CD4-positive, alpha-beta T cell treated with Interleukin-4 for 4 hours (primary cell): ENCODE measurements at places on chromosomes 6 and 20.

GRCh38 chr6:146910611-146911010 lies 293.6 kb upstream of the STXBP5 start:
- no peak for DNase-seq

GRCh38 chr6:158283304-158283980 lies 28.8 kb upstream of the TULP4 start:
- peak; percentile 32 for DNase-seq

- no peak for DNase-seq
Measured at GRCh38 chr6:3627956-3628835, 123.3 kb downstream of the PXDC1 start.

DNA sequence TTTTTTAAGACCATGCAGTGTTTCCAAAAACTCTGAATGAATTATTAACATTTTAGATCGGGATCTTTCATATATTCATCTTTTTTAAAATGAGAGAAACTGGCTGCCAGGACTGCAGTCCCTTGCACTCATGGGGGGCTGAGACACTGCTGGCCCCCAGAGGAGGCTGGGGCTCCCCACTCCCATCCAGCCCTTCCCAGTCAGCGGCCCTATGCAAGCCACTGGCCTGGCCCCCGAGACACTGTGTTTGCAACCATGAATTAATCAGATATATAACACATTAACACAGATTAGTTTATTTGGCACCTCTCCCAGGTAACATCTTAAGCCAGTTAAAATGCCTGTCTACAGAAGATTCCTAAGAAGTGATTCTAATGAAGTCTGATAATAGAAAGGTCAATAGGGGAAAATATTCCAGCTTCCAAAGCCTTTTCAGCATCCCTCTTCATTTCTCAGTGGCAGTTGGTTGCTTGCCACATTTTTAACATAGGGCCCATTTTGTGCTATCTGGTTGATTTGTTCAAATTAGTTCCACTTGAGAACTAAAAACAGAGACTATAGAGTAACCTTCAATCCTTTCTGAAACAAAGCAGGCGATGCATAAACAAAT lies 184.4 kb upstream of the FBXL4 start:
- DNase-seq = no peak

GRCh38 chr20:45407783-45408645 lies at the start of gene DBNDD2:
Gene DBNDD2, plus strand, starts transcription at chr20:45408289. Its CDS starts 179 bp downstream, at chr20:45408468.
- DNase-seq = no peak

- no peak for DNase-seq
Measured at GRCh38 chr20:60713396-60713795, 538.7 kb upstream of the CDH4 start.

DNA sequence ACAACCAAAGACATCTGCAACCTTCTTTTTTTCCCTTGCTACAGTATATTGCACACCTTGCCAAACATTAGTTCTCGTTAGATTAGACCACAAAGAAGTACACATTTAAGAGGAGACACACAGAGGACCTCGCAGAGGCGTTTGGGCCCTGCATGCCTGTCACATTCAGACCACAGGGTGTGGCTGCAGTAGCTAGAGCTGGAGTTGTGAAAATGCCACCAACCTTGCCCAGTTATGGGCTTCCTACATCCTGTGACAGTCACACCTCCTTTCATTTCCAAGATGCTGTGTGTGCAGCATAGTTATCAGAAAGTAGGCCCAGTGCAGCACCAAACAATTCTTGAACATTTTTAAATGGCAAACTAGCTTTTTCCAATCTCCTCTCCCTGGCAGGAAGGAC lies 2.4 kb downstream of the SYNE1 start:
- peak; percentile 65 for DNase-seq

GRCh38 chr6:138229072-138229471 lies 10.8 kb upstream of the PBOV1 start:
- DNase-seq = no peak

DNA sequence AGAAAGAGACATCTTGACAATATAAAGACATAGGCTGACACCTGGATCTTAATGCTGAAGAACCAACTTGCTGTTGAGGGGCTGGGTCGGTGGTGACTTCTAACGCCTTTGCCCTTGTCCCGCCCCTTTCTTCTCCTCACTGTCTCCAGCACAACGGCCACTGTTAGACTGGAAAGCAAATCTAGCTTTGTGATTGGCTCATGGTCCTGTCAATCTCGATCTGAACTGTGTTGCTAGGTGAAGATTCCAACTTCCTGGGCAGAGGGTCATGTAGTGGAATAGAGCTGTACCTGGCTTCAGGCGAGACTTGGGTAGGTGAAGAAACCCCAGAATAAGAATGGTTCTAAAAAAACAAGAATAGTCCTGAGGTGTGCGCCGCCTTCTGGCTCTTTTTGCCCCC lies at the start of gene PGK2:
Gene PGK2 (minus strand): TSS at position 110 of the 400 bp plus-strand sequence. CDS start 98 bp downstream, at position 12.
- no peak for DNase-seq

GRCh38 chr6:8888468-8888867 lies 453.1 kb upstream of the SLC35B3 start:
- no peak for DNase-seq

GRCh38 chr6:79984261-79984660 lies 20.2 kb upstream of the TTK start:
- peak; percentile 25 for DNase-seq

GRCh38 chr6:44831002-44831610 lies 443.6 kb downstream of the CDC5L start:
- DNase-seq = no peak

GRCh38 chr6:130434174-130434873 lies 68.5 kb downstream of the TMEM200A start:
- no peak for DNase-seq

- DNase-seq = no peak
Measured at GRCh38 chr20:48126227-48126740, 341.0 kb upstream of the SULF2 start.

DNA sequence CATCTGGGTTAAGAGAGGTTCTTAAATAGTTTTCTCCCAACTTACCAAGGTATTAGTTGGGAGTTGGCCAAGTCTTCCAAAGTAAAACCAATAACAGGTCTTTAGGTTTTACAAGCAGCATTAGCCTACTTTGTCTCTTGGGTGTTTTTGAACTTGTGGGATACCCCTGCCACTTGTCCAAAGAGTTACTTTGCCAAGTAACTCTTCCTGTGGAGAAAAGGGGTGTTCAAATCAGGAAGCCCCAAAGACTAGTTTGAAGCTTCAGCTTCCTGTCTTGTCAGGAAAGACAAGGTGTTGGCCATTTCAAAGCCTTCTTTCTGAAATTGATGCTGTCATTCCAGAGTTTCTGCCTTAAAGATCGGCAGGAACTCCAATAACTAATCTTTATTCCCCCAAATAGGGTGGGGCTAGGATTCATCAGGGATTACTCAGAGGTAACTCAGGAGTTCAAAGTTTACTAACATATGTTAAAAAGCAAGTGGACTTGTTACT lies 822 bp downstream of the RAB22A start:
- DNase-seq = peak; percentile 20

- no peak for DNase-seq
Measured at GRCh38 chr6:129110690-129111343, 227.9 kb downstream of the LAMA2 start.

- DNase-seq = no peak
Measured at GRCh38 chr20:58623579-58624473, 27.3 kb upstream of the STX16 start.

GRCh38 chr20:19099596-19100545 lies 112.6 kb upstream of the SLC24A3 start:
- no peak for DNase-seq

GRCh38 chr6:142871910-142872331 lies 73.1 kb downstream of the HIVEP2 start:
- peak; percentile 92 for DNase-seq

DNA sequence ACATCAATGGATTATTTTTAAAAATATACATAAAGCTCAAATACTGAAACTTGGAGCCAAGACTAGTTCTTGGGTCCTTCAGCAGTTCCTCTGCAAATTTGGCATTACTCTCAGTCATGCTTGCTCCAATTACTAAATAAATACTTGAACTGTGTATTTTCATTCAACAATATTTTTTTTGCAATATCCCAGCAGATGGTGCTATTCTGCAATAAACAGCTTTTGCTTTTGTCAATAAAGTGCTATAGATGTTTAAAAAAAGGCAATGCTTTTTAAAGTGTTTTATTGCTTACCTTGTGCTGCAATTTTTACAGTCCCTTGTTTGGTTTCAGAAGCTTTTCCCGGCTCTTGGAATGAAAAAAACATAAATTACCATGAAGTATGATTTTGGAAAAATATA lies 243.4 kb downstream of the TRDN start:
- no peak for DNase-seq

DNA sequence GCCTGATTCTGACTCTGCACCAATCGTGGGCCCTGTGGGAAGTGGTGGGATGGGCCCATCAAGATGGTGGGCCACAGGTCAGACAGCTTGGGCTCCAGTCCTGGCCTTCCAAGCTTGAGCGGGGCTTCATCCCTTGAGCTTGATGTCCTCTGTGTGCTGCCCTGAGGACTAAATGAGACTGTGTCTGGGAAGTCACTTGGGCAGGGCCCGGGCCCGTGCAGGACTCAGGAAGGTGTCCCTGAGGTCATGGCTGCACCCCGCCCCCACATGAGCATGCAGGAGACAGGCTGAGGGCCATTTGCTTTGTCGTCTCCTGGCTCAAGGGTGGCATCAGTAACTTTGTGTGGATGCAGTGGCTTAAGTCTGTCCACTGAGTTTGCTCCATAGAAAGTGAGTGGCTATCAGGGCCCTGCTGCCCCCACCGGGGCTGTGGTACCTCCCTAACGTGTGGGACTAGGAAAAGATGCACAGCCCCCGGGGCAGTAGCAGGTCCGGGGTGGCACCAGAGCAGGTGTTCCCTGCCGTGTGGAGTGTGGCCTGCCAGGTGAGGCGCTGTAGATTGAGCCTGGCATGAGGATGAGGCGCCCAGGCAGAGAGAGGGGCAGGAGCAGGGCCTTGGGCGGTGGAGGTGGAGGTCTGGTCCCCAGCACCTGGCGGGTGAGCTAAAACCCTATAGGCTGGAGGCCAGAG lies 298.6 kb downstream of the TAF4 start:
- no peak for DNase-seq

DNA sequence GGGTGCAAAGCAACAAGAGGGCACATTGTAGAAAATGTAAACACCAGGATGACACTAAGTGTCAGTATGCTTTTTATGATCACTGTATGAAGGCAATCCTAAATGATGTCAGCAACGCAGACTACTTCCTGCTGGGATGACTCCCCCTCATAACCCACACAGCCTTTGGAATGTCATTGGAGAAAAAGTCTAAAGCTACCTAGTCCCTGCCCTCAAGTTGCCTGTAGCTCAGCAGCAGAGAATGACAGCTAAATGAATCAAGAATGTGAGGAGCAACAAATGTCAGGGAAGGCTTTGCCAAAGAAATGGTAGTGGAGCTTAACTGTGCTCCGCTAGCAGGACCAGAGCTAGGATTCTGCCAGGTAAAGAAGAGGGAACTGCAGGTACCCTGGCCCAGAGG lies 555.6 kb downstream of the CD83 start:
- DNase-seq = no peak

GRCh38 chr20:33702861-33703260 lies 16.7 kb upstream of the E2F1 start:
- DNase-seq = no peak

GRCh38 chr20:47999166-47999565 lies 213.9 kb upstream of the SULF2 start:
- DNase-seq = no peak

GRCh38 chr20:46111028-46111835 lies 6.9 kb upstream of the CD40 start:
- peak; percentile 18 for DNase-seq

DNA sequence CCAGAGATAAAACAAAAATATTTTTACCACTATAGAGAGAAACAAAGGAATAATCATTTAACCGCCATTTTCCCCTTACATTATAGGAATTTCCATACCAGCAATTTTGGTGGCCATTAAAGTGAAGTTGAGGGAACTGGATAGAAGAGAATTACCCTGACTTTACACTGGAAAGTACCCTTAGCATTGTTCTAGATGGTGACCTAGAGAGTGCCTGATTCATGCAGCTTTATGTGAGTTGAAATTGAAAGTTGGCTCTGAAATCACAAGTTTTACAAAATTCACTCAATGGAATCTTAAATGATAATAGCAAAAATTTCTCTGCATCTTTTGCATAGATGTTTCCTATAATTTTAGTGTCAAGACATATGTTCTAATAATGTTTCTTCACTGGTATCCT lies 55.7 kb upstream of the PREP start:
- peak; percentile 30 for DNase-seq
